Activated CD4-positive, alpha-beta T cell treated with anti-CD3 and anti-CD28 coated beads for 36 hours (primary cell): ENCODE measurements at places on chromosomes 13 and 19. TPM values are rescaled to one million over a fixed set of nuclear protein-coding genes. Genes with fewer than 3 reads are reported as not detected.

GRCh38 chr13:111065698-111066097, 49.4 kb upstream of the ARHGEF7 start:
- no peak for DNase-seq

DNA sequence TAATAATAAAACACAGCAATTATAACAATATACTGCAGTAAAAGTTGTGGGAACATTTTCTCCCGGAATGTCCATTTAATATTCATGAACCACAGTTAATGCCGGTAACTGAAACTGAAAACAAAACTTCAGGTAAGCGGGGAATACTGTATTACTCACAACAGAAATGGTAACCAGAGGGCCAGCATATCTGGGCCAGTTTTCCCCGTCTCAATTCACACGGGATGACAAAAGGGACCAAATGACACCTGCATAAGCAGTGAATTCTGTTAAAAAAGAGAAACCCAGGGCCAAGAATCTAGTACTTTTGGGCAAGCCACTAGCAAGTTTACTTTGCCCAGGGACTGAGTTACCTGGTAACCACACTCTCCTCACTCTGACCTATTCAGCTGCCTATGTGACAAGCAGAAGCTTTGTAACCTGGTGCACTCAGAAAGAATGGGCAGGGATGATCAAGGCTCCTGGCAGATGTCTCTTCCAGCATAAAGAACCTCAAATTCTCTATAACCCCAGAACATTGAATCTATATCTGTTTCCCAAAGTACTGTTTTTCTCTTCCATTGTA, 1171.2 kb downstream of the DIAPH3 start:
- DNase-seq = no peak

DNA sequence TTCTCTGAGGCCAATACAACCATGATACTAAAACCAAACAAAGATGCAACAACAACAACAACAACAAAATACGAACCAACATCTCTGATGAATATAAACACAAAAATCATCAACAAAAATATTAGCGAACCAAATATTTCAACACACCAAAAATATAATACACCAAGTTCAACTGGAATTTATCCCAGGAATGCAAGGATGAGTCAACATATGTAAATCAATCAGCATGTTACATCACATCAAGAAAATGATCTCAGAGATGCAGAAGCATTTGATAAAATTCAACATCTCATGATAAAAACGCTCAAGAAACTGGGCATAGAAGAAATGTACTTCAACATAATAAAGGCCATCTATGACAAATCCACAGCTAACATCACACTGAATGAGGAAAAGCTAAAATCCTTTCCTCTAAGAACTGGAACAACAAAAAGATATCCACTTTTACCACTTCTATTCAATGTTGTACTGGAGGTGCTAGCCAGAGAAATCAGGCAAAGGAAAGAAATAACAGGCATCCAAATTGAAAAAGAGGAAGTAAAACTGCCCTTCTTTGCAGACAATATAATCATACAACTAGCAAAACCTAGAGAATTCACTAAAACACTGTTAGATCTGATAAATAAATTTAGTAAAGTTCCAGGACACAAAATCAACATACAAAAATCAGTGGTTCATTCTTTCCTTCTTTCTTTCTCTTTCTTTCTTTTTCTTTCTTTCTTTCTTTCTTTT, 2448.7 kb upstream of the PCDH20 start:
- no peak for DNase-seq

LAIR1 gene
- 4.7 TPM for total RNA-seq

LILRB3 gene
- not detected for total RNA-seq

ZNF667 gene
- 4.1 TPM for total RNA-seq
